ENCODE measurements at places on chromosomes 6 and 20. TPM values are rescaled to one million over a fixed set of nuclear protein-coding genes. Genes with fewer than 3 reads are reported as not detected.

The PRKN gene
- polyA plus RNA-seq: 1.4 TPM

The NOL4L gene
- 36.1 TPM for polyA plus RNA-seq

The BNIP5 gene
- not detected for polyA plus RNA-seq

The DEF6 gene
- polyA plus RNA-seq: 4.7 TPM

The NOX3 gene
- not detected for polyA plus RNA-seq

The ETV7 gene
- polyA plus RNA-seq: 1.2 TPM

All from brain (organoid and tissue), 16 donors.